ENCODE measurements at places on chromosomes 7 and 10.

DNA sequence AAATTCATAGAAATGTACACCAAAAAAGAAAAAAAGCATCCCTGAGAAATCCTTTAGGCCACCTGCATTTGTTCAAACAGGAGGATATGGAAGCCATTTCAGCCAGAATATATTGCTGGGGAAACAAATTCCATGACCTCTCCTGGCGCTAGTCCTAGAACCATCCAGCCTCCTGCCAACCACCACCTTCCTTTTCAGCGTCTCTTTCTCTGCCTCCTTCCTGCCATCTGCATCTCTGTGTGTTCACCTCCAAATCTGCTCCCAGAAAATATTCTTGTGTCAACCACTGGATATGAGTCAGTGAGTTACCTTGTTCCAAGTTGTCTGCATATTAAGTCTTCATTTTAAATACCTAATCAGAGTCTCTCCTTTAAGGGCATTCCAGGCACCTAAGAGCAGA lies 50.6 kb upstream of the NPY start:
- no peak for DNase-seq

GRCh38 chr7:44072364-44073231 lies 7.2 kb upstream of the PGAM2 start:
- no peak for DNase-seq

- no peak for DNase-seq
These were observed 139.3 kb downstream of the SLC25A13 start for GRCh38 chr7:96182424-96183158.

DNA sequence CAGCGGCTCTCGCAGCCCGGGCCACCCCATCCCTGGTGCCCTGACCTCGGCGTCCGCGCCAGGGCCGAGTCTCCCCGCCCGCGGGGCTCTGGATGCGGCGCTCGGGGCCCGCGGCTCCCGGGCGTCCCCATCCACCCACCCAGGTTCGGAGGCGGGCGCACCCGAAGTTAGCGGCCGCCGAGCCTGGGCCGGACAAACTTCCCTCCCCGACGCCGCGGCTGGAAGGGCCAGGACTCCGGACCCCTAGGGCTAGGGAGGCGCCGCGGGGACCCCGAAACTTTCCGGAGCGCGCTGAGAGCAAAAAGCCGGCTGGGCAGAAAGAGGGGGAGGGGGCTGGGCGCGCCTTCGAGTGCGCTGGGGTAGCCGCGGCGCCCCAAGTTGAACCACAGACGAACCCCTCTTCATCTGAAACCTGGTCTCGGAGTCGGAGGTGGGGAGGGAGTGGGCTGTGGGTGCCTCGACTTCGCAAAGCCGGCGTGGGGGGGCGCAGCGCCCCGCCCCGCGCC lies 3.7 kb upstream of the ELFN1 start:
- no peak for DNase-seq

GRCh38 chr10:85459906-85460305 lies 906.7 kb downstream of the GRID1 start:
- no peak for DNase-seq

DNA sequence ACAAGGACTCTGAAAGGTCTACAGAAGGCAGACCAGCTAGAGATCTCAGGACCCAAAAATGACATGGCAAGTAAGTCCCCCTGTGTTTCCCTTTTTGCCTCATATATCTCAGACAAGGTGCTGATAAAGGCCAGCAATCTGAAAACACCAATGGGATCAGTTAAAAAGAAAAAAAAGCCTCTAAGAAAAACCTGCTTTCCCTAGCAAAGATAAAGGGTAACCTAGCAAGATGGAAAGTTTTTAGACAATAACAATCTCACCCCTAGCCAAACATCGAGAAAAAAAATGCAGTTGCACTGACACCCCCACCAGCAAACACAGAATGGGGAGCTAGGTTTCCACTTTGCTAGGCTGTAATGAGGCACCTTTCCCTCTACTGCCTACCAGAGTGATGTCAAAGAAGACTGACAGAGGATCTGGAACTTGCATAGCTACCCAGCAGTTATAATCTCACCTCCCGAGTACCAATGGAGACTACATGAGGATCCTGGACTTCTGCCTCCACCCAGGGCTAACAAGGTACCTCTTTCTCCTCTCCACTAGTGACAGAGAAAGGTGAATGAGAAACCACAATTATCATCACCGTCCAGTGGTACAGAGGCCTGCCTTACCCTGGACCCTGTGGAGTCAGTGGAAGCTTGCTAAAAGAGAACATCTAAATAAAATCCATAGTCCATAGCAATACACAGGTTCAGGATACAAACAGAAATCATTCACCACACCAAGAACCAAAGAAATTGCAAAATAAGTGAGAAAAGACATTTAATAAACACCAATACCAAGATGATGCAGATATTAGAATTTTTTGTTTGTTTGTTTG lies 240.8 kb downstream of the ARHGAP12 start:
- no peak for DNase-seq

DNA sequence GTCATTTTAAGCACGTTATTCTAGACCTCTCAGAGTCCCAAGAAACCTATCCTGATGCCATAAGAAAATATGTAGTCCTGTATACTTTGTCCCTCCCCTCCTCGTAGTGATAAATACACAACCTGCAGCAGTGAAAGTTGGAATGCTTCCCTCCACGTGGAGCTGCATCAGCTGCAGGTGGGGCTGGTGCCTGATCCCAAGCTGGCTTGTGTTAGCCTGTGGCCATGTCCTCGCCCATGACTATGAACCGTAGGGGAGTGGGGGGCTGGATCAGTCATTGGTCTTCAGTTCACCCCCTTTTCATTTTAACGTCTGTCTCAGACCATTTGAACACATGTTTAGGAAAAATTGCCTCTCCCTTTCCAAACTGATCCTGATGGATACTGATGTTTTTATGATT lies 171.4 kb upstream of the HABP2 start:
- DNase-seq, result no peak

DNA sequence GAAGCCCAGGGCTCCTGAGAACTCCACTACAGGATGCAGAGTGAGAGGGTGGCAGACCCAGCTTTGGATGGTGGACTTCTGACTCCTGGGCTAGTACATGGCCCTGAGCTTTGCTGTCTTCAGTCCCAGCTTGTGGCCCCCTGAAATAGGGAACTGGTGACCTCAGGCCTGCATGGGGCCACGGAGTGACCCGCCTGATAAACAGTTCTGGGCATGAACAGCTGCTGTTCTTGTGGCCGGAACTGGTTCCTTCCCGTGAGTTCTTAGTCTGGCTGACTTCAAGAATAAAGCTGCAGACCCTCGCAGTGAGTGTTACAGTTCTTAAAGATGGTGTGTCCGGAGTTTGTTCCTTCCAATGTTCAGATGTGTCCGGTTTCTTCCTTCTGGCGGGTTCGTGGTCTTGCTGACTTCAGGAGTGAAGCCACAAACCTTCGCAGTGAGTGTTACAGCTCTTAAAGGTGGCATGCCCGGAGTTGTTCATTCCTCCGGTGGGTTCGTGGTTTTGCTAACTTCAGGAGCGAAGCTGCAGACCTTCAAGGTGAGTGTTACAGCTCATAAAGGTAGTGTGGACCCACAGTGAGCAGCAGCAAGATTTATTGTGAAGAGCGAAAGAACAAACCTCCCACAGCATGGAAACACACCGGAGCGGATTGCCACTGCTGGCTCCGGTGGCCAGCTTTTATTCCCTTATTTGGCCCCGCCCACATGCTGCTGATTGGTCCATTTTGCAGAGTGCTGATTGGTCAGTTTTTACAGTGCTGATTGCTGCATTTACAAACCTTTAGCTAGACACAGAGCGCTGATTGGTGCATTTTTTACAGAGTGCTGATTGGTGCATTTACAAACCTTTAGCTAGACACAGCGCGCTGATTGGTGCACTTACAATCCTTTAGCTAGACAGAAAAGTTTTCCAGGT lies 268.0 kb downstream of the ZEB1 start:
- no peak for DNase-seq

- no peak for DNase-seq
These were observed 74.4 kb downstream of the C10orf105 start for GRCh38 chr10:71645185-71645584.

DNA sequence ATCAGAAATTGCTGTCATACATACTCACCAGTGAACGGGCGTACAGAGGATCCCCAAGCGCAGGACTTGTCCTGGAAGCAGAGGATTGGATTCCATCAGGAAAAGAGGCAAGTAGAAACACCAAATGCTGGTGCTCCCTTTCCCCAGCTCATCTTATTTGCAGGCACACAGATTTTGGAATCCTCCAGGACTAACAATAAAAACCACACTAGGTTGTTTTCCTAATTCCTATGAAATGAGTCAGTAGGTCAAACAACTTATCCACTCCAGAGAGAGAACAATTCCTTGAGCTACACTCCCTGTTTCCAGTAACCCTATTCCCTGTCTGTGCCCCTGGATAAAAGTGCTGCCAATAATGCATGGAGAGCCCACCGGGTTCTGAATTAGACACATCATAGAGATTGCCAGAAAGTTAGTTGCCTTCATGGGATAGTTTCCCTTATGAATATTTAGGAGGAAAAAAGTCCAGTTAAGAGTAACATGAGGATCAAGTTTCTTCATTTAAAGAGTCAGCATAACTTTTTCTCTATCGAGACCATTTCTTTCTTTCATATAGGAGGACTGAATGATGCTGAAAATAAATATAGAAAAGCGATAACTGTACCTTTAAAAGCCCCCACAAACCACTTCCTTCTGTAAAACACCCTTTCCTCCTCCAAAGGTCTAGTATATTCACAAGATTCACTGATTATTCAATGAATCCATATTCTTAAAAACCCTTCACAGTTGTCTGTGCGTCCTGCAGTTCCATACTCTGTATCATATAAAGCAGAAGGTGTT lies 178.3 kb upstream of the KLF14 start:
- no peak for DNase-seq

DNA sequence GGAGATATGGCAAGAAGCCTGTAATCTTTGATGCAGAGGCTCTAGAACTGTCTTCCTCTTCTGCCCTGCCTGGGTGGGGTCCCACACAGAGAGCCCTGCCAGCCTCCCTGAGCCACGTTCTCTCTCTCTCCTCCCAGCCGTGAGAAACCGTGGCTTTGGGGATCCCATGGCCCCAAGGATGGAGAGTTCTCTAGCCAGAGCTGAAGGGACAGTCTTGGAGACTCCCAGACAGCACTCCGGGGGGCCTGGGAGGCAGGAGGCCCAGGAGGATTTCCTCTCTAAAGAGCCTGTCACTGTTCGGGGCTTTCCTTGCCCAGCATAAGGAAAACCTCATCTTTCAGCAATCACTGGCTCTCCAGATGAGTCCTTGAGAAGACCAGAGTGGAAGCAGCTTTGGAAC lies 227.1 kb downstream of the ARHGAP12 start:
- no peak for DNase-seq

DNA sequence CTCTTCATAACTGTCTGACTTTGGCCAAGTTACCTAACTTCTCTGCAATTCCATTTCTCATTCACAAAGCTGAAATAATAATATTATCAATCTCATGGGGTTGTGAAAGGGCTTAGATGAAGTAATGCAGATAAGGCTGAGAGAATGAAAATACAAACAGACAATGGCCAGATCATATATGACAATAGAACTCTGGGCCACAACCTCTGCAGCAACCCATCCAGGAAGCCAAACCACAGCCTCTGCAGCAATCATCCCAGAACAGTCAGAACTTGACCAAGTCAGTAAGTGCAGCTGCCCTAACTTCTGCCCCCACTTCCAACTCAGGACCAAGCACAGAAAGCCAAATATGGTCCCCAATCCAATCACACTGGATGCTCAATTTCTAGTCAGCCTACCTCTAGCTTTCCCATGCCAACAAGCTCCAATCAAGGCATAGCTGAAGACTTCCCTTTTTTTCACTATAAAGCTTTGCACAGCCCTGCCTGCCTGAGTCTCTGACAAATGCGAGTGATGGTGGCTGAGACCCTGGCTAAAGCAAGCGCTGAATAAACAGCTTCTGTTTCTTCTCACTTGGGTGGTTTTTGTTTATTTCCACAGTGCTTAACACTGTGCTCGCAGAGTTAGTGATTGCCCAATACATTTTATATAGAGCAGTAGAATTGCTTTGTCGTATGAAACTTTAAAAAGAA lies 34.8 kb upstream of the TNPO3 start:
- DNase-seq, result no peak

- DNase-seq, result no peak
These were observed 22.2 kb upstream of the EXOC4 start for GRCh38 chr7:133230591-133231194.

GRCh38 chr10:22764639-22765038 lies 50.3 kb upstream of the PIP4K2A start:
- no peak for DNase-seq

DNA sequence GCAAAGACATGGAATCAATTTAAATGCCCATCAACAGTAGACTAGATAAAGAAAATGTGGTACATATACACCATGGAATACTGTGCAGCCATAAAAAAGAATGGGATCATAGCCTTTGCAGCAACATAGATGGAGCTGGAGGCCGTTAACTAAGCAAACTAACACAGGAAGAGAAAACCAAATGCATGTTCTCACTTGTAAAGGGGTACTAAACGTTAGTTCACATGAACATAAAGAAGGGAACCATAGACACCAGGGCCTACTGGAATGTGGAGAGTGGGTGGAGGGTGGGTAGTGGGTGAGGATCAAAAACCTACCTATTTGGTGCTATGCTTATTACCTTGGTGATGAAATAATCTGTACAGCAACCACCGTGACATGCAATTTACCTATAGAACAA lies 78.4 kb upstream of the GSDME start:
- no peak for DNase-seq

Measured in DMS79 (cell line).